ENCODE measurements at places on chromosomes 5 and 9.
A peak's percentile ranks its signal among the peaks of the same experiment; 100 is the strongest.

GRCh38 chr9:128607642-128608350, 48.9 kb downstream of the DYNC2I2 start:
- no peak for DNase-seq

DNA sequence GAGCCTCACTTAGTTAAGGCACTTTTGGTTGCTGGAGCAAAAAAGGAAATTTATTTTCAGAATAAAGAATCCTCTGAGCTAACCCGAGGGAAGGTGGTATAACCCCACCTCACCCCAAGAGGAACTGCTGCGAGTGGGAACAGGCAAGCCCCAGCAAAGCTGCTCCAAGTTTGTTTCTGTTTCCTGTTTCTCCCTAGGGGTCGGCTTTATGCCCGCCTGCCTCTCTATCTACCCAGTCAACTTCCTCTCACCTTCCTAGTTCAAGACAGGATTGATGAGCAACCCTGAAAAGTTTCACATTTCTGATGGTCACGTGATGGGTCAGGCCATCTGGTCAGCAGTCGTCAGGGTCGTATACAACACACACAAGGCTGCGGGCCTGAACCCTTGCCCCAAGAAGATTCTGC, 31.1 kb downstream of the TRIO start:
- no peak for DNase-seq

GRCh38 chr5:66960369-66961137, 236.0 kb downstream of the CD180 start:
- no peak for DNase-seq

- no peak for DNase-seq
These were observed 2.7 kb upstream of the ITK start for GRCh38 chr5:157177953-157178352.

GRCh38 chr9:9091387-9091786, 1291.8 kb upstream of the DMAC1 start:
- DNase-seq, result no peak

DNA sequence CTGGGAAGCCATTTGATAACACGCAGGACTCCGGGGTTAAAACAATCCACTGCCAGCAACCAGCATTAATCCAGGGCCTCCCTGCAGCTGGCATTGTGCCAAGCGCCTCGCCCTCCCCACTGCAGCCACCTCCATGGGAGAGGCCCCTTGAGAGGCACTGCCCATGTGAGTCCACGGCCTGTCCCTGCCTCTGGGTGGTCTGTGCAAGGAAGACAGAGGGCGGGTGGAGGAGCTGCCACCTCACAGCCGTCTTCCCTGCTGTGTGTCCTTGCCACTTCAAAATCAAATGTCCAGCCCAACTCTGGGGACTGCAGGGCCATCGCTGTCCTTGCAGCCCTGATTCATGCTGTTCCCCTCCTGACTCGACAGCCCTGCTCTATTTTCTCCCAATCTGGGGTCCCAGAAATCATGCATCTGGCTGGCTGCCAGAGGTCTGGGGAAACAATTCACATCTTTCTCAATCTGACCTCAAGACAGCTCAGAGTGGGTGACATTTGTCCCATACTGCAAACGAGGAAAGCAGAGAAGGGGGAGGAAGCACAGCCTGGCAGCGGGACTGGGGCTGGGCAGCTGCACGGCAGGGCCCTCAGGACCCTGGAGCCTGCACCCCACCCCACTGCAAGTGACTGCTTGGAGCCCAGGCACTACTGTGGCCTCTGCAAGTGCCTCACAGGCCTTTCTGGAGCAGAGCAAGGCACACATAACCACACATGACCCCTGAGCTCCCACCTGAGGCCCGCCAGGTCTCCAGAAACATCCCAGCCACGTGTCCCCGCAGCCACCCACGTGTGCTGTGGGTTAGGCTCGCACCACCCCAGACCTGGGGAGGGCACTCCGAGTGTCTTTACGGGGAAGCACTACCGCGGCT, 15.7 kb downstream of the BRD3OS start:
- peak; percentile 62 for DNase-seq

- DNase-seq, result no peak
These were observed 375.2 kb upstream of the TLE4 start for GRCh38 chr9:79196606-79197005.

DNA sequence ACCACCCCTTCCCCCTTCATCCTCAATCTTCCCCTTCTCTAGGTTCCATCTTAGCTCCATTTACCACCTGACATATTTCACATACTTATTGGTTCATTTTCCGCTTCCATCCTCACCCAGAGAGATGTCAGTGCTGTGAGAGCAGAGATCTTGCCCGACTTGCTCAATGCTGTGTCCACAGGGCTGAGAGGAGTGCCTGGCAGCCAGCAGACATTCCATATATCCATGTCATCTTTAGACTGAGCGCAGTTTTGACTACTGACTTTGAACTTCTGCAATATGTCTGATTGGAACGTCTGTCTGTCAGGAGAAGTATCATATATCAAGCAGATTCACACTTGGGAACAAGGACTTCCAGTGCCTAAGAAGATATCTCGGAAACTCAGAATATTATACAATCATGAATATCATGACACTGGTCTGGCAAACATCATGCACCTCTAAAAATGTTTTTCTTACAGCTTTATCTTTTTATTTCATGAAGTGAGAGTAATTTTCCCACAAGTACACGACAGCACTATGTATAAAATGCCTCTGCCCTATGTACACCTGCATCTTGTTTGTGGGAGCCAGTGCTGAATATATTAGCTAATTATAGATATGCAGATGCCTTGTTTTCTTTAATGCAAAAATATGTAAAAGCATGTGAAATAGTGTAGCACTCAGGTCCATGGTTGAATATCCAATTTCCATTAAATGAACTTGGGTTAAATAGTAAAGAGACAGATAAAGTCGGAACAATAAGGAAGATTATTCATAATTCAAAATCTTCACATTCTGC, 454.0 kb upstream of the DAP start:
- no peak for DNase-seq

DNA sequence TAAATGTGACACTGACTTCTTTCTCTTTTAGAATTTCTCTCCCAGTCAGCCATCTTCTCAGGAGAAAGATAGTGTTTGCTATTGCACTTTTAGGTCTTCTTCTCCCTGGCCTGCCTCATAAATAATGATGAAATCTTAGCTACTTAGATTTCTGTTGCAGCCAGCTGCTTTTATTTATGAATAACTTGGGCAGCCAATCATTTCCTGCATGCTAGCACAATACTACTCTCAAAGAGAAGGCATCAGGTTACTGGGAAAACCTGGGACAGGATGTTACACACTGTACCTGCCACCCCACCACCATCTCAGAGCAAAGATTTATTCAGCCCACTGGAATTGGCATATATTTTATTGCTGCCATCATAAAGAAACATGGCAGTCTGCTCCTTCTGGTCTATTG, 266.6 kb downstream of the PRELID2 start:
- no peak for DNase-seq

- no peak for DNase-seq
These were observed 420.3 kb downstream of the GABRG2 start for GRCh38 chr5:162487528-162488525.

GRCh38 chr5:24388448-24388847, 256.3 kb downstream of the CDH10 start:
- no peak for DNase-seq

DNA sequence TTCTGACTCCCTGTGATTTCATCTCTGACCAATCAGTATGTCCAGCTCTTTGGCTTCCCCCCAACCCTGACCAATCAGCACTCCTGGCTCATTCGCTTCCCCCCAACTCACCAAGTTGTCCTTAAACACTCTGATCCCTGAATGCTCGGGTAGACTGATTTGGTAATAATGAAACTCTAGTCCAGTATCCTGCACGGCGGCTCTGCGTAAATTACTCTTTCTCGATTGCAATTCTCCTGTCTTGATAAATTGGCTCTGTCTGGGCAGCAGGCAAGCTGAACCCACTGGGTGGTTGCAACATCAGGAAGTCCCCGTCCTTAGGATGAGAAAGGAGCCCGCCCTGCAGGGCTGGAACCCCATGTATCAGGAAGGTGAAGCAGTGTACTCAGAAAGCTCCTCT, 10.4 kb downstream of the FCN2 start:
- DNase-seq, result no peak

DNA sequence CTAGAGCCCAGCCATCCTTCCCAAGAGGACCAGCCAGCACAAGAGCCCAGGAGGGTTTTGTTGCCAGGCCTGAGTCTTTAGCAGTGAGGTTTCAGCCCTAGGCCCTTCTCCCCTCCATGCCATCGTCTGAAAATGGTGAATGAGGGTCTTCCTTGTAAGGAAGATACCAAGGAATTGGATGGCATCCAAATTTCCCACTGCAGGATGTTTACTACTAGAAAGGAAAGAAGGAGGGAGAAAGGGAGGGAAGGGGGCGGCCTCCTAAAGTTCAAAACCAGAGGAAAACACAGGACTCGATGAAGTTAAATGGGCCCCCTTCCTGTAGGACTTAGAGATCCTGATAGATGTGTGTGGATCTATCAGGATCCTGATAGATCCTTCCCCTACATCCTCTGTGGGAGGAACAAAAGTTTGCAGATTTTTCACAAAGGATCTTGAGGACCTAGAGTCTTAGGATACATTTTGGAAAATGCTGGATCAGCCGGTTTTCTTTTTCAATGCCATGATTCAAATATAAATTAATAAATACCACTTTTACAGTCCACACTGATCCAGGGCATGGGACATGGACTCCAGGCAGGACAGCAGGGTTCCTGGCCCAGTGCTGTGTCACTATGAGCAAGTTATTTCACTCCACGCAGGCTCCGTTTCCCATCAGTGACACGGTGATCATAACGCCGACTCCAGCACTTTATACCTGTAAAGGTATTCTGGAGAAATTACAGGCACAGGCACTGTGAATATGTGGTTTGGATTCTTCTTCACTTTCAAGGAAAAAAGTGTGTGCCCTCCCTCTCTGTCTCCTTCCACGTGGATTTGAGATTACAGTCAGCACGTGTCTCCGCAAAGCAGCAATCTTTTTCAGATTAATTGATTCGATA, 40.9 kb downstream of the C5orf15 start:
- DNase-seq, result no peak

GRCh38 chr9:134795446-134795845, 85.2 kb upstream of the FCN2 start:
- DNase-seq, result no peak

- no peak for DNase-seq
These were observed 192.8 kb downstream of the CDH18 start for GRCh38 chr5:19795218-19795617.

- DNase-seq, result no peak
These were observed 414.1 kb downstream of the ACTL7B start for GRCh38 chr9:108441726-108442125.

- no peak for DNase-seq
These were observed 2.4 kb downstream of the TPM2 start for GRCh38 chr9:35687306-35687705.

DNA sequence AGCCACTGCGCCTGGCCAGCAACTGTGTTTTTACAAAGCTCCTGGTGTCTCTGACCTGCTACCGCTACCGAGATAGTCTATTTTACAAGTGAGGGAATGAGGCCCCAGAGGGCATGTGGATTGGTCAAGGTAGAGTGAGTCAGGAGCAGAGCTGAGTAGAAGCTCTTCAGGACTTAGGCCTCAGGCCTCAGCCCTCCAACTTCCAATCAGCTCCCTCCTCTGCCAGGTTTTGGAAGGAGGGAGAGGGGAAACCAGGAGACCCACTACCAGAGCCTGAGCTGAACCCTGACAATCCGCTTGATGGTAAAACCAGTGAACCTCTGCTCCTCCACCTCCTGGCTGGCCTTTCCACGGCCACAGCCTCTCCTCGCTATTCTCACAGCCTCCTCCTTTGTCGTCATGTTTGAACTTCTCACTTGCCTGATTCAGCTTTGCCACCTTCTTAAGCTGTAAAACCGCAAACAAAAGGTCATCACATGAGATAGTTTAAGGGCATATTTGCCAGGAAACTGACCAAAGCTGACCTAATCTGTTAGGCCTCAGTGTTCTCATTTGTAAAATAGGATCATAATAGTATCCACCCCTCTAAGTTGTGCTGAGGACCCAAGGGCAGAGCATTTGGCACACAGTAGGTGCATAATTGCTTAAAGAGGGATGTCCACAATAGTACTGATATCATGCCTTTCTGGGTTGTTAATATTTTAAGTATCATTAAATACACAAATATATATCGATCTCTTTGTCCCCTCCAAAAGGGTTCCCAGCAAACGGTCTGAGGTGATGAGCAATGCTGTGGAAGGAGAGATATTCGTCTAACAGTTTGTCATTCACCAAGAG, 1.7 kb downstream of the TRAF1 start:
- DNase-seq, result no peak

DNA sequence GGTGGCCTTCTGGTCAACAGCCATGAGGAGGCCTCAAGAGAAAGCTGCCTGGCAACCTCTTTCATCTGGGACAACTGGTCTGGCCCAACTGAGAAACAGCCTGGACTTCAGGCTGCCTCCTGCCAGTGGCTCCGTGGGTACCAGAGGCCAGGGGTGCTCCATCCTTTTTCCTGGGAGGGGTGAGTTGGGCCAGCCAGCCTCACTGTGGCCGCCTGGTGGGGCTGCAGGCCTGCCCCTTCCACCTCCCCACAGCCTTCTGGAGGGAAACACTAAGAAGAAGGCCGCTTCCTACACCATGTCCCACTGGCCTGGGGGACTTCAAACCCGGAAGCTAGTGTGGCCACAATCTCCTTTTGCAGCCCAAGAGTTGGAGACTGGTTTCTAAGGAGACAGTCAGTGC, 13.8 kb upstream of the NKD2 start:
- no peak for DNase-seq

DNA sequence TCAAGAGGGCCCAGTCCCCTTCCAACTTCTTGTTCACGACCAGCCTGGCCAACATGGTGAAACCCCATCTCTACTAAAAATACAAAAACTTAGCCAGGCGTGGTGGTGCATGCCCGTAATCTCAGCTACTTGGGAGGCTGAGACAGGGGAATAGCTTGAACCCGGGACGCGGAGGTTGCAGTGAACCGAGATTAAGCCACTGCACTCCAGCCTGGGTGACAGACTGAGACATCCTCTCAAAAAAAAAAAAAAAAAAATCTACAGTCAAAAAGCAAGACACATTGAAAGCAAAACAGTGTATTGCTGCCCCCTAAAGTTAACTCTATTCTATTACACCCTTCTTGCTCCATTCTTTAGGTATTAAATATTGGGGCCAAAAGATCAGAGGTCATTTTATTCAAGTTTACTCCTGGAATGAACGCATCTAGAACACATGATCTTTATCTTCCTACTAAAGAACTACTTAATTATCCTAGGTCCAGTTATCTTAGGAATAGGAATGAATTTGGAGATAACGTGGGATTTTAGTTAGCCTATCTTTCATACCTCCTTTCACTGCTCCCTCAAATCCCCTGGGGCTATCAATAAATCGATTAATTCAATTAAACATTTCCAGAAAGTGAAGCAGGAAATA, 2.4 kb downstream of the ATG12 start:
- peak; percentile 79 for DNase-seq

- peak; percentile 37 for DNase-seq
These were observed 204.9 kb downstream of the CHSY3 start for GRCh38 chr5:130109152-130109551.

DNA sequence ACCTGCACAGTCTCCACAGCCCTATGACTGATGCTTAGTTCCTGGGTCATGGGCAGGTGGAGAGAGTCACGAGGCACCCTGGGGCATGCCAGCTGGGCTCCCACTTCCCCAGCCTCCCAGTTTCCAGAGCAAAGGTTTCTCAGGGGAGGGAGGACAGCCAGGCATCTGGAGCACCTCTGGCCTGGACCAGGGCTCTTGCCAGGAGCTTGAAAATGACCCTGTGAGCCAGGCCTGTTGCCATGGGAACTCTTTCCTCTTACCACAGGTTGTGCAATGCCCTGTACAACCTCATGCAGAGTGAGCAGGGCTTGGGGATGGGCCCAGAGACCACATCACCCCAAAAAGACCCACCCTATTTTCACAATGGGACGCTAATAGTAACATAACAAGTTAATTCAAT, 113.1 kb downstream of the PSD2 start:
- no peak for DNase-seq

Measured in hematopoietic multipotent progenitor cell treated with erythropoietin and hydrocortisone succinate and interleukin-3 and kit ligand, for 8 days (in vitro differentiated cells).